NCI-H510A treated with DMSO at 0.1 percent for 48 hours (cell line): ENCODE measurements at places on chromosomes 7 and 10.

DNA sequence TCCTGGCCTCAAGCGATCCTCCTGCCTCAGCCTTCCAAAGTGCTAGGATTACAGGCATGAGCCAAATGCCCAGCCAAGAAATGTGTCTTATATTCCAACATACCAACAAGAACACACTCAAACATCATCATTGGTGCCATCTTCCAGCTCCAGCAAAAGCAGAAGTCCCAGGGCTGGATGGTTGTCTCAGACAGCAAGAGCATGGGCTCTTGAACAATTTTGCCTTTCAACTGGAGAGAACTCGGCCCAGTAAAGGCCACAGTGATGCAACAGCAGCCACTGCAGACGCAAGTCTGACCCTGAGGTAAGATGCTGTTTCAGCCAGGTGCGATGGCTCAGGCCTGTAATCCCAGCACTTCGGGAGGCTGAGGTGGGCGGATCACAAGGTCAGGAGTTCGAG, 52.8 kb upstream of the NFE2L3 start:
- DNase-seq, result no peak

DNA sequence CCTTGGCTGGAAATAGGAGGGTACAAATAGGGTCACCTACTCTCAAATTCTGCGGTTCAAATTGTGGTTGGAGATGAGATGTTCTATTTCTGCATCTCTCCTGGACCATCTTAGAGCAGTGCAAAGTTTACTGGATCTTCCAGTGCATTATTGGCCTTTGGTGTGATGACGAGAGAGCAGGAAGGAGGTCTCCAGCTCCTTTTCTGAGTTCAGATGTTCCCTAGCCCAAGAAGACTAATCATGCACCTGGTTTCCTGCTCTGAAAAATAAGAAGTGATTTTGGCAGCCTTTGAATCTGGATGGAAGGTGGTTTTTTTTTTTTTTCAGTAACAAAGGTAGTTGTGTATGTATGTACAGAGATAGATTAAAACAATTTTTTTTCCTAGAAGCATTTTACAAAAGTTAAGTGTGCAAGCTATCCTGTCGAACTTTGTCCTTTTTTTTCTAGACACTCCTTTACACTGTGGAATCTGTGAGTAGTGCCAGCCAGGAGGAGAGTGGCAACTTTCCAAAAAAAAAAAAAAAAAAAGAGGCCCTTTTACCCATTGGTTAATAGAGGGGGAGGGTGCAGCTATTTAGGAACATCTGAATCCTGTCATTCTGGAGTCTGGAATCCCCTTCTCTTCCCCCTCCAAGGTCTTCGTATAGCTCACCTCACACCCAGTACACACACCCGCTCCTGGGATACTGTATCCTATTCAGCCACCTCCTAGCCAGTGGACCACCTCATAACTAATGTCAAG, 26.3 kb downstream of the PAPSS2 start:
- no peak for DNase-seq

- DNase-seq, result no peak
Measured at GRCh38 chr10:29600821-29601220, 34.0 kb downstream of the SVIL start.

- DNase-seq, result no peak
Measured at GRCh38 chr7:31111109-31111451, 59.0 kb downstream of the ADCYAP1R1 start.

DNA sequence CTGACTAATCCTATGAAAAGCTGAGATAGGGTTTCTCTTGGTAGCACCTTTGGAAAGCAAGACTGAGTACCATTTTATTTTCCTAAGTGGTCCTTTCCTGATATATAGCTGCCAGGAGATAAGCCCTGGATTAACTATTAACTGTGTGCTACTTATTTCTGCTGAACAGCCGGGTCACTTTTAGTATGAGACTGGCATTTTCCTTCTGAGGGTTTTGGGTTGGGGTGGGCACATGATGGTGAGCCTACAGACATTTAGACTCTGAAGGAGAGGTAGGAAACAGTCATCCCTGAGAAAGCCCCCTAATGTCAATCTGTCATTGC, 29.8 kb upstream of the BMPR1A start:
- DNase-seq, result no peak

DNA sequence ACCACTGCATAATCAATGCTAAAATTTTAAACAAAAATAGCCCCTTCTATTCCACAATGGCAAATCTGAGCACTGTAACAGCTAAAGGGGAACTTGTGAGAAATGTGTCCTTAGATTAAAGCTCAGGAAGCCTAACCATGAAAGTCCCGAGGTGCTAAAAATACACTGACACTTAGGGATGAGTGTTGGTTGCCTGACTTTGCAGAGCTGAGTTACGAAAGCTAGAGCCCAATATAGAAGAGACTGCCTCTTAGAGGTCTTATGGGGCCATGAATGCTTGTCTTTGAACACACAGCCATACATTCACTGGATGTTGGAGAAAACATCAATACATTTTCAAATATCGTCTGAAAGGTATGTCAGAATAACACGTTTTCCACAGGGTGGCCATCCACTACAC, 209.7 kb downstream of the LHFPL3 start:
- no peak for DNase-seq

GRCh38 chr10:102433619-102434046, 1.3 kb upstream of the CUEDC2 start:
- no peak for DNase-seq

DNA sequence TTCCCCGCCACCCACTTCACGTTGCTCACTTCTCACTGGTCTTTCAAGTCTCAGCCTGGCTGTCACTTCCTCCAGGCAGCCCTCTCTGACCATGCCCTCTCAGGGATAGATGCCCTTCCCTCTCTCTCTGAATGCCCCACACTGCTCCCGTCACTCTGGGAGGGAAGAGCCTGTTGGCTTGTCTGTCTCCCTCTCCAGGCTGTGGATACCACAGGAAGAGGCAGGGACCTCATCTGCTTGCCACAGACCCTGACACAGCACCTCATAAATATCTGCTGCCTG, 93.1 kb downstream of the OAT start:
- DNase-seq, result no peak

GRCh38 chr10:37236093-37236492, 110.7 kb downstream of the ANKRD30A start:
- DNase-seq, result no peak

GRCh38 chr10:132397036-132397541, at the start of gene PWWP2B:
PWWP2B (plus strand) TSS chr10:132397200; CDS start chr10:132397227, 27 bp downstream.
- no peak for DNase-seq

GRCh38 chr10:61400524-61400923, 52.7 kb downstream of the TMEM26 start:
- DNase-seq, result no peak

DNA sequence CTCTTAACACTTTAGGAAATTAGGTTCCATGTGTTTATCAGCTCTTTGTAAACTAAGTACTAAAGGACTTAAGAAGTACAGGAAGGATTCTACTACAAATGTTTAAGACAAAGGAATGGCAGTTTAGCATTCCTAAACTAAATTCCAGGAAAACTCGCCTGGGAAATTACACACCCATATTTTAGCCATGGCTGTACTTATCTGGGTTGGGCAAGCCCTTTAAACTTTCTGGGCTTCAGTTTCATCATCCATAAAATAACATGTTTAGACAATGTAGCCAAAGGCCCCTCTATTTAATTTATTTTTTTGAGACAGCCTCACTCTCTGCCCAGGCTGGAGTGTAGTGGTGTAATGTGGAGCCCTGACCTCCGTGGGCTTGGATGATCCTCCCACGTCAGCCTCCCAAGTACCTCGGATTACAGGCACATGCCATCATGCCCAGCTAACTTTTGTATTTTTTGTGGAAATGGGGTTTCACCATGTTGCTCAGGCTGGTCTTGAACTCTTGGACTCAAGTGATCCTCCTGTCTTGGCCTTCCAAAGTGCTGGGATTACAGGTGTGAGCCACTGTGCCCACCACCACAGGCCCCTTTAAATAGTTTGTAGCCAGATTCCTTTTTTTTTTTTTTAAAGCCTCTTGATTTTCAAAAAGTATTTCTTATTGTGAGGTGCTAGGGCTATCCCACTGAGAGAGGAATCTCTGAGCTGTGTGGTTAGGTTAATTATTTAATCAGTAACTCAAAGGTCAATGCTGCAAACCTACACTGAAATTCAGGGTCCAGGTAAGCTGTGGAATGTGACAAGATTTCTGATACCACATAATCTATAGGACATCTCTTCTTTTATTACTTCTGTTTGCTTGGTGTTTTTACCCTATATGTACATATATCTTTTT, 32.1 kb downstream of the TMEM60 start:
- DNase-seq, result no peak

DNA sequence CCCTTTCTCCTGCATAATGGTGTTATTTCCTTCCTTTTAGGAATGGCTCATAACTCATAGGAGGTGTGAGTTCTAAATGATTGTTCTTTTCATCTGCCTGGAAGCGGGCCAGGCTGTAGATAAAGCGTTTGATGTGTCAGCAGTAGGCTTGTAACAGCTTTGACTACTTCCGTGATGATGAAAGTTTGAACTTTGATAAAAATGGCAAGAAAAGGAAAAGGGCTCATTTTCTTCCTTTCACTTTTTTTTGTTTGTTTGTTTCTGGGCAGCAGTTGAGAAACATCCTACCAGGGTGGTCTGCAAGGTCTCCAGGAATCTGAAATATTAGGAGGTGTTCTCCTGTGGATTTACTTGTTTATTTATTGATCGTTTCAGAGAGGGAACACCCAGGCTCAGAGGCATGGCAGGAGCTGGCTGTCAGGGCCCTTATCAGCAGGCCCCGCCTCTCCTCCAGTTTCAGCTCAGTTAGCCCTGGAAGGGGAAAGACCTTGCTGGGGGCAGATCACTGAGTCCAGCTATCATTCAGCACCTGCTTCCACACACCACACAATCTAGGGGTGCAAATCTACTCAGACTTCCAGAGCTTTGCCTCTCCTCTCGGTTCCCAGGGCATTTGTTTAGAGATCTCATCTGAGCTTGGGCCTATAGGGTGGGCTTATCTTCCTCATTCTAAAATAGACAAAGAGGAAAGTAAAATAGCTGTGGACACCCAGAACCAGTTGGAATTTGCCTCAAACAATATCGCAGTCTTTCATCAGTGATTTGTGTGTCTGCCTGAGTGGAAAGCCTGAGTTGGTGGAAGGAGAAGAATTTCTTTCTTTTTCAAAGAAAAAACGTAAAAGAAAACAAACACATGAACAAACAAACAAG, 130.9 kb downstream of the BMPER start:
- DNase-seq, result peak; percentile 10

- DNase-seq, result no peak
Measured at GRCh38 chr7:110607050-110607857, 483.7 kb upstream of the LRRN3 start.

- DNase-seq, result no peak
Measured at GRCh38 chr10:85864868-85865526, 501.6 kb downstream of the GRID1 start.

DNA sequence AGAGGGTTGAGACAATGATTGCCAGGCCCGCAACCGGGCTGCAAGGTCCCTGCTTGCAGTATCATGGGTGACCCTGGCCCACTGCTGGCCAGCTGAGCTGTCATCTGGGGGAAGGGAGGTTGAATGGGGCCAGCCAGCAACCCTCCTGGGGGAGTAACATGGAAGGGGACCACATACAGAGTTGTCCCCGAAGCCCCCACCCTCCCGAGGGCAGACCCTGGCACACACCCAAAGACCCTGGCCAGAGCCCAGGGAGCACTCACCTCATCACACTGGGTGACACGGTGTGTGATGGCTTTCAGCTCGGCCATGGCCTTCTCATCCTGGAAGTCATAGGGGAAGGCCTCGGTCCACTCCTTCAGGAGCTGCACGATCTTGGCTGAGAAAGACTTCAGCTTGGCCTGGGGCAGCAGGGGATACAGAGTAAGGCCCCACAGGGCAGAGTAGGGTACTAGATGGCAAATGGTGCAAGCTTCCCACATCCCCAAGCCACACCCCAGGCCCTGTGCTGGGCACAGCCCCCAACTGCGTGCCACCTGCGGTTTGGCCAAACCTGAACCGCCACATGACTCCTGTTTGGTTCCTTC, 63.4 kb downstream of the CSGALNACT2 start:
- DNase-seq, result no peak

GRCh38 chr10:51718804-51719291, 19.5 kb upstream of the CSTF2T start:
- no peak for DNase-seq

DNA sequence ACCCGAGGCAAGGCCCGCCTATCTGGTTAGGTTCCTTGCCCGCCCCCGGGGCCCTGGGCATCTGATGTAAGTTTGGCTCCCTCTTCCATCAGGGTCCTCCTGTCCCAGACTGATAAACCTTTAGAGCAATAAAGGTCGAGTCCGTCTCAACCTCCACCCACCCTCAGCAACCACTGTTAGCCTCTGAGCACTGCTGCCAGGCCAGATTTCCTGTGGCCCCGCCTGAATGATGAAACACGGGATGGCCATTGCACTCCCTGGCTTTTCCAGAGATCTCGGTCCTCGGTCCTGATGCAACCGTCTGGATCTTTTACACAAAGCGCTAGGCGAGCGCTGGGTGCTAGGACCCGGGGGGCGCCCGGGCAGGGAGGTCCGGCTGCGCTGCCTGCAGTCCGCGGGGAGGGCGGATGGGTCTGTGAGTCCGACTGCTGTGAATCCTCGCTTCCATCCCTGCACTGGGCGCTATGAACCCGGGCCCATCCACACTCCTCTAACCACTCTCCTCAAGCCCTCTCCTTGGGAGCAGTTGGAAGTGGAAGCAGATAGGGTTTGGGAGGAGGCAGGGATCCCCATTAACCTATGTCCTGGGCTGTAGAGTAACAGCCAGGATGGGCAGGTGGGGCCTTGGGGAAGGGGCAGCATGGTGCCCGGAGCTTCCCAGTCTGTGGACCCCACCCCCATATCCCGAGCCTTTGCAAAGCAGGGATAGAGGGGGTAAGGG, 875 bp upstream of the DDIT4 start:
- peak; percentile 70 for DNase-seq

- DNase-seq, result no peak
Measured at GRCh38 chr7:86664486-86664885, 20.8 kb downstream of the GRM3 start.

GRCh38 chr7:145183069-145183468, 347.2 kb upstream of the TPK1 start:
- DNase-seq, result no peak

DNA sequence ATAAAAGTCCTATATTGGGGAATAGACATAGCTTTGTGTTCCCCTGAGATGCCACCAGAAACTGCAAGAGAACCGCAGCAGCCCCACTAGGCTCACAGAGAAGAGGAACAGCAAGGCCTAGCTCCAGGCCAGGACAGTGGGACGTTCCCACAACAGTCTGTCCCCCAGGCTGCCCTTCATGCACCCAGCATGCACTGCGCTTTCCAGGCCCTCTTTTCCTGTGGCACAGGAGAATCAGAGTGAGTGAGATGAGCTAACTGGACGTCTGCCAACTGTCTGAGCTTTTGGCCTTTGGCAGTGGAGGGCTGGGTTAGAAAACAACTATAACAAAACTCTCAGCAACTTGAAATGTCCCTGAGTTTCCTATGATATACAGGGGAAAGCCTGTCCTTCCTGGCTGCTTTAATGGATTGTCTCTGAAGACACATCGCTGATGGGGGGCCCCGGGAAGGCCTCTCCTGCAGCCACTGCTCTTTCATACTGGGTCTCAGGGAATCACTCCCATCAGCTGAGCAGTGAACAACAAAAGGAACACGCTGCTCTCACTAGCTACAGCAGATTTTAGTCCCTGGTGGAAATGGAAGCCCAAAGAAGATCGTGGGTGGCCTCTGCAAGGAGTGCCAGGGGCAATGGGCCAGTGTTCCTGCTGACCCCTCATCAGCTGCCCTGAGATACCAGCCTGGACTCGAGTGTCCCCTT, 53.5 kb downstream of the PODXL start:
- peak; percentile 26 for DNase-seq

- no peak for DNase-seq
Measured at GRCh38 chr10:131731780-131732630, 168.8 kb upstream of the PPP2R2D start.
